Pericardium fibroblast (primary cell): ENCODE measurements at places on chromosomes 2 and 18. TPM values are rescaled to one million over a fixed set of nuclear protein-coding genes. Genes with fewer than 3 reads are reported as not detected.

RAD51AP2 gene
- not detected in 2 replicates for total RNA-seq

KATNAL2 gene
- total RNA-seq, result 2.2 and 10.8 TPM in 2 replicates

UPP2 gene
- total RNA-seq, result not detected in 2 replicates

FAM237A gene
- not detected in 2 replicates for total RNA-seq

ZNF521 gene
- 13.5 and 20.2 TPM in 2 replicates for total RNA-seq

DSC1 gene
- under 0.01 TPM in 1 of 2 replicates, not detected in the other for total RNA-seq

RNU2-63P gene
- total RNA-seq, result 106 TPM in 1 of 2 replicates, not detected in the other

SLC14A1 gene
- under 0.01 TPM in 1 of 2 replicates, not detected in the other for total RNA-seq

SPDYA gene
- not detected in 2 replicates for total RNA-seq

FBXO15 gene
- 0.09 and 0.23 TPM in 2 replicates for total RNA-seq

HOXD13 gene
- not detected in 2 replicates for total RNA-seq

SOCS6 gene
- total RNA-seq, result 9.4 and 10.0 TPM in 2 replicates

MYL1 gene
- total RNA-seq, result 22.5 TPM in 1 of 2 replicates, not detected in the other

ONECUT2 gene
- not detected in 2 replicates for total RNA-seq

ZC3H8 gene
- total RNA-seq, result 3.9 and 9.8 TPM in 2 replicates

CHST9 gene
- not detected in 2 replicates for total RNA-seq

ASPRV1 gene
- 0.70 and 0.77 TPM in 2 replicates for total RNA-seq

IL1B gene
- 0.09 and 1.9 TPM in 2 replicates for total RNA-seq

RFTN2 gene
- total RNA-seq, result 9.8 and 23.0 TPM in 2 replicates

TDRD15 gene
- total RNA-seq, result not detected in 2 replicates

CNDP1 gene
- not detected in 2 replicates for total RNA-seq

DSC3 gene
- total RNA-seq, result 2.8 and 58.1 TPM in 2 replicates

GPC1 gene
- total RNA-seq, result 112 and 141 TPM in 2 replicates

HAAO gene
- 0.70 TPM in 1 of 2 replicates, not detected in the other for total RNA-seq

COBLL1 gene
- total RNA-seq, result 3.7 and 5.4 TPM in 2 replicates

CRACDL gene
- under 0.01 and 0.12 TPM in 2 replicates for total RNA-seq

CD207 gene
- total RNA-seq, result not detected in 2 replicates

MROH2A gene
- not detected in 2 replicates for total RNA-seq

IL36A gene
- not detected in 2 replicates for total RNA-seq

ILKAP gene
- 13.9 and 23.7 TPM in 2 replicates for total RNA-seq

C2orf81 gene
- total RNA-seq, result 2.0 and 2.7 TPM in 2 replicates
